RKO (cell line): ENCODE measurements at places on chromosomes 7 and 10.

- no peak for DNase-seq
These were observed 904 bp upstream of the DPYSL4 start for GRCh38 chr10:132185601-132186487.

GRCh38 chr10:6067457-6067856 lies 5.3 kb upstream of the IL2RA start:
- DNase-seq: no peak

DNA sequence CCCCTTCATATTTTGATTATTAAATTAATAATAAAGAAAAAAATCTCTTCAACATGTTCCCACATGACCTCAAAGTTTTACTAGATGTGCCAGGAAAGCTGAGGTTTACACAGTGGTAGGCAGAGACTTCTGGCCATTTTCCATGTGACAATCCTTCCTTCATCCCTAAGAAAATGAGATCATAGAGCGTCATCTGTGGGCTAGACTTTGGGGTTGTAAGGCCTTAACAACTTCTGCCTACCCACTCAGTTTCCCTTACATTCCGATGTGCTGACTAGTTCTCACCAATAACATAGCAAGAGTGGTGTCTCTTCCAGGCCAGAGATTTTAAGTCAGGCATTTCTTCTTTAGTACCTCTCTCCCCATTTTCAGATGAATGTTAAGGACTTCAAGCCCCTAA lies 171.1 kb upstream of the PHF14 start:
- peak; percentile 86 for DNase-seq

- DNase-seq: peak; percentile 51
These were observed 3.2 kb upstream of the IFIT1 start for GRCh38 chr10:89389254-89389653.

GRCh38 chr10:101225846-101226421 lies 3.3 kb downstream of the LBX1 start:
- no peak for DNase-seq

DNA sequence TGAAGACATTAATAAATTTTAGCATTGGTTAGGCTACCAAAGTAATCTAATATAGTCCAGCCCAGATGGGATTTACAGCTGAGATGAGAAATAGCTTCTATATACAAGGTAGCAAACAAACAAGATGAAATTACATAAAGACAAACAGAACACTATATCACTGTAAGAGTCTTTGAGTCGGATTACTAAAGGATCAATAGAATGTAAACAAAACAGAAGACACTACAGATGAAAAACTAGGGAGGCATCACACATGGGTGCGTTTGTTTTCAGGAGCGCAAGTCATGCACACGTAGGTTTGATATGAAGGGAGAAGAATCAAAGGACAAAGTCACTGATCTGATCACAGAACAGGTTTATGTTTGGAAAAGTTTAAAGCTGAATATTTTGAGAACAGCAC lies 26.5 kb downstream of the MPP7 start:
- DNase-seq: no peak

DNA sequence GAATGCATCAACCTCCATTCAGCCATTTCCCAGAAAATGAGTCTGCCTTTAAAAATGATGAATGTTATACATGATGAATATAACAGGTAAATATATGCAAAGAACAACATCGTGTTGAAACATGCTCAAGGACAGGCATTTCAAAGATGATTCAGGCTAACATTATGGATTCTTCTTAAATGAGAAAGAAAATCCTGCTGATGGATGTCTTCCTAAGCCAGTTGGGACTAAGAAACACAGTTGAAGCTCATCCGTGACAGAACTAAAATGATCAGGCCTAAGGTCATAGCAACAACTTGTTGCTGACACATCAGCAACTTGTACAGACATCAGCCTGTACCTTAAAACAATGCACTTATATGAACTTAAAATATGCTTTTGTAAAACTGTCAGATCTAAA lies 267.9 kb downstream of the MAGI2 start:
- DNase-seq: no peak

- DNase-seq: no peak
These were observed 55.9 kb downstream of the ETV1 start for GRCh38 chr7:13933536-13933935.

GRCh38 chr10:103197174-103197573 lies 4.1 kb upstream of the NT5C2 start:
- DNase-seq: peak; percentile 85

- DNase-seq: peak; percentile 84
These were observed 179.5 kb upstream of the IMMP2L start for GRCh38 chr7:111741811-111742240.

DNA sequence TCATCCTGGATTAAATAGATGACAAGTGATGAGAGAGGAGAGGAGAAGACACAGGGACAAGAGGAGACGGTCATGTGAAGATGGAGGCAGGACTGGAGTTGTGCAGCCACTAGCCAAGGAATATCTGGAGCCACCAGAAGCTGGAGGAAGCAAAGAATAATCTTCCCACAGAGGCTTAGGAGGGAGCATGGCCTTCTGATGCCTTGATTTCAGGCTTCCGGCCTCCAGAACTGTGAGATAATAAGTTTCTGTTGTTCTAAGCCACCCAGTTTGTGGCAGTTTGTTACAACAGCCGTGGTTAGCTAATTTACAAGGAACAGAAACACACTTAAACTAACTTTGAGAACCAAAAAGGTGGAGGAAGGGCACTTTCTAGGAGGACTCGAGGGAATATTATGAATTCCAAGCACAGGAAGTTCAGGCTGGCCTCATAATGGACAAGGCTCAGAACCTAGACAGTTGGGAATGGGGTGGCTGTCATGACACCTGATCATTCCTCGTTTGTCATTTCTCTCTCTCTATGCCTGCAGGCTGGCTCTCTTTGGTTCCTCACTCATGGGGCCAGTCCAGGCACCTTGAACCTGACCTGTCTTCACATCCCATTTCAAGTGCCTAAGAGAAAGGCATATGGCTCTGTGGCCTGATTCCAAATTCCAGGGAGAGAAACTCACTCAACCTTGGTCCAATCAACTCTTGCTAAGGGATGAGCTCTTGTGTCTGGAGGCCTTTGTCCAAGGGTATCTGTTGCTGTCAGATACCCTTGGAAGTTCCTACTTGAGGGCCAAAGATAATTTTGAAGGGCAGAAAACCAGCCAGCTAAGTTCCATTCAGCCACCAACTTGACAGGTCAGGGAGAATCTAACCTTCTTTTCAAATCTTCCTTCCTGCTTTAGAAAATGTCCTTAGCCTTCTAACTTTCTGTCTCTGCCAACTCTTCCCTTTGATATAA lies 33.5 kb upstream of the PDZD8 start:
- DNase-seq: no peak

GRCh38 chr10:43683451-43684291 lies 35.0 kb upstream of the ZNF32 start:
- DNase-seq: peak; percentile 17

DNA sequence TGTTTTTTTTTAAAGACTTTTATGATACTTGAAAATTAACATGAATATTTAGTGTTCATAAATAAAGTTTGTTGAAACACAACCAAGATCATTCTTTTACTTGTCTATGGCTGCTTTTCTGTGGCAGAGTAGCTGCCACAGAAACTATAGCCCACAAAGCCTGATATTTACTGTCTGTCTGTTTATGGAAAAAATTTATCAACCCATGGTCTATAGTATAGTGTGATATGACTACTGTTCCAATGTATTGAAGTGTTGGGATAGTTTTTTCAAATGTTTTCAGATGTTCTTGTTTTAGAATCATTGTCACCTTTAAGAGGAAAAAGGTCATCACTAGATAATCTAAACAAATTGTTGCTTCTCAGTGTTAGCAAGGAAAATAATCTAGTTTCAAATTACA lies 10.8 kb downstream of the TFAM start:
- DNase-seq: no peak

DNA sequence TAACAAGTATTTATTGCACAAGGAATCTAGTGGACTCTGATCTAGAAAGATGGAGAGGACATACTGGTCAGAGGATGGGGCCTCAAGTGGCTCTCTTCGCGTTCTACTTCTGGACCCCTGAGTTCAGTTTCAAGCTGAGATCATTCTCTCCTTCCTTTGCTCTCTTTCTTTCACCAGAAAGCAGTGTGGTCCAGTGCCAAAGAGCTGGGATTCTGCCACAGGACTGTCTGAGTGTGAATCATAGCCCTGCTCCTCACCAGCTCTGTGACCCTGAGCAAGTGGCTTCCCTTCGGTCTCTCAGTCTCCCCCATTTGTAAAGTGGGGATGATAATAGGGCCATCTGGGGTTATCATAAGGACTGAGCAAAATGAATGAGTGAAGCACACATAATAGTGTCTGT lies 715.2 kb downstream of the SUGCT start:
- no peak for DNase-seq

DNA sequence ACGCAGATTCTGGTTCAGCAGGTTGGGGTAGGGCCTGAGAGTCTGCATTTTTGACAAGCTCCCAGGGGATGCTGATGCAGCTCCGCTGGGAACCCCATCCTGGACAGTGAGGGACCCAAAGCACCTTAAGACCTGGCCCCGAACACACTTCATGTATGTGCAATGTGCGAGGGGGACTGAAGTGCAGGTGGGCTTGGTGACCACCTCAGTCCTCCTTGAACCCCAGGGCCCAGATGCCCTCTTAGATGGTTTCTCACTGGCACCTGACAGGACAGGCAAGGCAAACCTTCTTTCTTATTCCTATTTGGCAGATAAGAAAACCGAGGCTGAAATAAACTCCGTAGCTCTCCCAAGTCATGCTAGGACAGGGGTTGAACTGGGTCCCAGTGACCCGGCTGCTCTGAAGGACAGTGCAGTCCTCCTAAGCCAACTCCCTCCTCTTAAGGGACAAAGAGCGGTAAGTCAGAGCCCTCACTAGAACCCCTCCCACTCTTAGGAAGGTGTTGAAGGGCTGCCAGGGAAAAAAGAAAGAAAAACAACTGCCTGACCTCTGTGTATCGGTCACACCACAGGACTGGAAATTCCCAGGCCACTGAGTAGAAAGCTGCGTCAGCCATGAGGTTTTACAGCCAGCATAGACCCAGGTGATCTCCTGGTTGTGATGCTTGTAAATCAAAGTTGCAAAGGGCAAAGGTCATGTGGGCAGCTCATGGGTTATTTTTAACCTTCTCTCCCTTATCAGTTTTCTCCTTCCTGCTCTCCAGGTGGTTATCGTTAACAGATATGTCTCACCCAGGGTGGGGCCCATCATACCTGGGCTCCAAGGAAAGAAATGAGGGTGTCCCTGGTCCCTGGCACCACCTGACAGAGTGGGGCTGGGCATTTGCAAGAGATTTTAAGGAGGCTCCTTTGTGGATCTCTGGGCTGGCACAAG lies 90.9 kb upstream of the SMNDC1 start:
- DNase-seq: no peak

- DNase-seq: no peak
These were observed 53.0 kb downstream of the SMURF1 start for GRCh38 chr7:99090771-99091542.

- no peak for DNase-seq
These were observed 23.2 kb downstream of the SKAP2 start for GRCh38 chr7:26841003-26841739.

GRCh38 chr10:46096446-46096845 lies 50.4 kb upstream of the MSMB start:
- DNase-seq: peak; percentile 25

GRCh38 chr10:780536-781524 lies 91.4 kb upstream of the DIP2C start:
- DNase-seq: no peak

- DNase-seq: no peak
These were observed 14.6 kb downstream of the UMAD1 start for GRCh38 chr7:7654964-7655715.

GRCh38 chr7:28105234-28105633 lies 75.4 kb downstream of the JAZF1 start:
- no peak for DNase-seq

- no peak for DNase-seq
These were observed 22.0 kb upstream of the HGF start for GRCh38 chr7:81791568-81792518.

- no peak for DNase-seq
These were observed 112.2 kb upstream of the JCAD start for GRCh38 chr10:30171601-30172000.
